ENCODE measurements at places on chromosomes 4 and X.
A peak's percentile ranks its signal among the peaks of the same experiment; 100 is the strongest.

DNA sequence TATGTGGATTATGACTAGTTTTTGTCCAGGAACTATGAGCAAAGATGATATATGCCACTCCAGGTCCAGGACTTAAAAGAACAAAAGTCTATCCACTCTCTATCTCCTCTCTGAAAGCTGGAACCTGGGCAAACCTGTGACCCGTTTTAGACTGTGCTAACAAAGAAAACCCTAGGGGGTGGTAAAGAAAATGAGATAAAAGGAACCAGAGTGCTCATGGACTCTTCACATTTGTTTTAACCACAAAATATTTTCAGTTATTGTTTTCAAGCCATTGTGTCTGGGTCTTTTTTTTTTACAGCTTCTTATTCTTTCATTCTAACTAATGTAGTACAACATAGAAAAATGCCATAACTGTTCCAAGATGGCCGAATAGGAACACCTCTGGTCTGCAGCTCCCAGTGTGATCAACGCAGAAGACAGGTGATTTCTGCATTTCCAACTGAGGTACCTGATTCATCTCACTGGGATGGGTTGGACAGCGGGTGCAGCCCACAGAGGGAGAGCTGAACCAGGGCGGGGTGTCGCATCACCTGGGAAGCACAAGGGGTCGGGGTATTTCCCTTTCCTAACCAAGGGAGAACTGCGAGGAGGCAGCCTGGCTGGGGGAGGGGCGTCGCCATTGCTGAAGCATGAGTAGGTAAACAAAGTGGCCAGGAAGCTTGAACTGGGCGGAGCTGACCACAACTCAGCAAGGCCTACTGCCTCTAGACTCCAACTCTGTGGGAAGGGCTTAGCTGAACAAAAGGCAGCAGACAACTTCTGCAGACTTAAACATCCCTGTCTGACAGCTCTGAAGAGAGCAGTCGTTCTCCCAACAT is 45.1 kb downstream of the CHM start:
- DNase-seq, result peak; percentile 46

GRCh38 chr4:62644372-62644771 is 1444.2 kb downstream of the ADGRL3 start:
- no peak for DNase-seq

DNA sequence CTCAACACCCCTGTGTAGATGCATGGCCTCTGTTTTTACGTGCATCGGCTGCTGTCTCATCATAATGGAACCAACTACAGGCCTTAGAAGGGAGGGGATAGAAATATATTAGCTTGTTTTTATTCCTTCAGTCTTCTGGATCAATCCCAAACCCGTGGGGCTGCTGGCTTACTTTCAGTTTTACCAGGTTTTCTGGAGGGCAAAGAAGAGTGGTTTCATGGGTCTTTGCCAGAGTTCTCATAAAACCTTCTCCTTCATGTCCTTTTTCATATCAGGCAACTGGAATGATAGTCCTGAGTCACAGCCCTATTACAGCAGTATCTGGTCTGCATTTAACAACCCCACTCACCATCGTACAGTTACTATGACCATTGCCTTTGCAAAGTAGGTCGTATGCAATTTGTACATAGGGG is 34.6 kb downstream of the PPP2R2C start:
- DNase-seq, result no peak

GRCh38 chr4:166422475-166422874 is 549.4 kb downstream of the TLL1 start:
- peak; percentile 85 for DNase-seq

DNA sequence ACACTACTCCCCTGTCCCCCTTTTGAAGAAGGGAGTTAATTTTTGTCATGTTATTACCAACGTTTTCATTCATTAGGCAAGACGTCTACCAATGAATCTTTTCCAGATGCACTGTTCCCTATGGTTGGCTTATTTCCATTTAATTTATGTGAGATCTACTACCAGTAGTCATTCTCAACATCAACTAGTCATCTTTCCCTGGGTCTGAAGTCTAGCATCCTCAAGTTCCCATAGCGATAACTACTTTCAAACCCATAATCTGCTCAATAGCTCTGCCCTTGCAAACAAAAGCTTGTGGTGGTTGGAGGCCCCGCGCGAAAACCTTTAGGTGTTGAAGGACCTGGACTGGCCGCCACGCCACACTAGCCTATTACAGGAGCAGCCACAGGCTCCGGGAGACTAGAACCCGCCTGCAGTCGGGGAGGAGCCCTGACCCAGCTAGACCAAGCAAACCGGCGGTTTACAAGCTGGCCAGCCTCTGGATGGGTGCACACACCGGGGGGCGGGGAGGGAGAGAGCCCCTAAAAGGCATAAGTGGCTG is 746 bp downstream of the PPAT start:
- peak; percentile 75 for DNase-seq

DNA sequence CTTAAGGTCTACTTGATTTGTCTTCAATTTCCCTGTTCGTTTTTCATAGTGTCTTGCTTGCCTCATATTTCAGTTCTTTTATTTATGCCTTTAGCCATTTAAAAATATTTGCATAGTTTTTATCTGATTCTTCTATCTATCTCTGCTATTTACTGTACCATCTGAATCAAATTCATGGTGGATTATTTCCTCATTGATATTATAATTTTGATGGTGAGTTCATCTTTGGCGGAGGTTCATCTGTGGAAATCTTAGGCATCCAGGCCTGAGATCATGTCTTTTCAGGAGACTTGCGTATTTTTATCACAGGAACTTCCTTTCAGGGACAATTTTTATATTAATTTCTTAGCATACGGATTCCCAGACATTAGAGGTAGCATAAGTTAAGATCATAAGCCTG is 275.2 kb downstream of the STPG2 start:
- no peak for DNase-seq

GRCh38 chr4:113499696-113500095 is 261.8 kb downstream of the CAMK2D start:
- DNase-seq, result peak; percentile 83

DNA sequence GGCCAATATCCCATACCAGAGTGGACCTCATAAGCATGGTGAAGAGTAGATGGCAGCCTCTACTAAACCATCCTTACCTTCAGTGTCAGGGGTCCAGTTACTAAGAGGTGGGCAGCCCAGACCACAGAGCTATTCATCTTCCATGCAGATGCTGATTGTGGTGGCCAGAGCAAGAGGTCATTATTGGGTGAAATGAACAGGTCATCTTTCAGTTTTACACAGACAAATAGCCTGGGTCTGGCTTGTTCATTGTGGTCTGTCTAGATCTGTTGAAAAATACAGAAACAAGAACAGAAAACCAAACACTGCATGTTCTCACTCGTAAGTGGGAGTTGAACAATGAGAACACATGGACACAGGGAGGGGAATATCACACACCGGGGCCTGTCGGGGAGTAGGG is 71.3 kb downstream of the PAK3 start:
- no peak for DNase-seq

DNA sequence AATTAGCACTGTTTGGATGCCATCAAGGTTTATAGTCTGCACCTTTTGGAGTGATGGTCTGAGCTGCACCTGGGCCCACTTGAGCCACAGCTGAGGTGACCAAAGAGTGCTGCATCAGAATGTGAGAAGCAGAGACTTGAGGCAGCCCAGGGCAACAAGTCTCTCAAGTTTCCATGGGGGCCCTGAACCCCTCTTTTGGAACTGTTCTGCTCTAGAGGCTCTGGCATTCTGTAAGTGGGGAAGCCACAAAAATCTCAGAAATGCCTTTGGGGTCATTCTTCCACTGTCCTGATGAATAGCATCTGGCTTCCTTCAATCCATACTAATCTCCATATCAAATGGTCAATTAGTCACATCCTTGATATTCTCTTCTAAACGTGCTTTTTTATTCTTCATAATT is 298.4 kb upstream of the MAOA start:
- DNase-seq, result no peak

GRCh38 chr4:7638984-7639789 is 204.5 kb upstream of the PSAPL1 start:
- DNase-seq, result no peak

GRCh38 chr4:156933633-156934258 is 37.9 kb downstream of the PDGFC start:
- DNase-seq, result peak; percentile 54

GRCh38 chr4:15182600-15183220 is 180.4 kb downstream of the CPEB2 start:
- no peak for DNase-seq

- peak; percentile 85 for DNase-seq
These were observed 214.8 kb downstream of the SPCS3 start for GRCh38 chr4:176534566-176534965.

DNA sequence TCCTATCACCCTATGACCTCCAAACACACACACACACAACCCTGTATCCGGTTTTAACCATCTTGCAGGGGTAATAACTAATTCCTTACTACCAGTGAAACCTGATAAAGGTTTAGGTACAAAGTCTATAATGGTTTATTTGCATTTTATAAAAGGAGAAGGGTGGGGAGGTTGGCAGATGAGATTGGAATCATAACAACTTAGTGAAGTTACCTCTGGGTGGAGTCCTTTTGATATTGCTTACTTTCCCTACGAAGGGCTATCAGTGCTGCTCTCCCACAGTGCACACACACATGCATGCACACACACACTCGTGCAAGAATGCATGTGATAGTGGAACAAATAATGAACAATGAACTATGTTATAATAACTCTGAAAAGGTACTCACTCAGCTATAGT is 56.1 kb downstream of the CCSER1 start:
- no peak for DNase-seq

- no peak for DNase-seq
These were observed 13.9 kb downstream of the SLC2A9 start for GRCh38 chr4:10007436-10007740.

DNA sequence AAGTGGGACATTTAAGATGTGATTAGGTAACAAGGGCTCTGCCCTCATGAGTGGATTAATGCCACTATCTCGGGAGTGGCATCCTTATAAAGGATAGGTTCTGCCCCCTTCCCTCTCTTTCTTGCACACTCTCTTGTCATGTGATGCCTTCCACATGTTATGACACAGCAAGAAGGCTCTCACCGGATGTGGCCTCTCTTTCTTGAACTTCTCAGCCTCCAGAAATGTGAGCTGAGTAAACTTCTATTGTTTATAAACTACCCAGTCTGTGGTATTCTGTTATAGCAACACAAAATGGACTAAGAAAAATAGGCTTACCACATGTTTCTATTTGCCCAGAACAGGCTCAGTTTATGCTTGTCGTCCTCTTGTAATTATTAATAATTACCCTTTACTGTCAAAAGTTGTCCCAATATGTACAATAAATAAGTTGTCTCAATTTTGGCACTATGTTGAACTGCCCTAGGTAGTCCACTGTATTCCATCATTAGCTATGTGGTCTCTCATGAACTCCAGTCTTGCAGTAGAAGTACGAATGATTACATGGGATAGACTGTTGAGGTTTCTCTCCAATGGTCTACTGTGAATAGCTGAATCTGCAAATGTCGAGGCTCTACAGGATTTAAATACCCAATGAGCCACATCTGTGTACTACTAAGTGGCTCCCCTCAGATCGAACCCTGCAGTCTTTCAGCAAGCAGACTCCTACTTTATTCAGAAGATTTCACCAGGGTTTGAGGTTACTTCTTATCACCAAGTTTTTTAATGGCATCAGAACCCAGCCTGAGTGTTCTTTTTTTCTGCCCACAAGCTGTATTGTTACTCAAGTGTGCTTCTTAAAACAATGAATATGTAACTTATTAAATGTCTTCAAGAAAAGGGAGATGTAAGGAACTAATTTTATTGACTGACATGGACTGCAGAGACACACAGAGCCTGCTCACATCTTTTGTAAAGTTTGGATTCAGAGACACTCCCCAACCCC is 102.0 kb upstream of the LEF1 start:
- DNase-seq, result peak; percentile 69

GRCh38 chr4:66639361-66639760 is 905.9 kb downstream of the CENPC start:
- no peak for DNase-seq

GRCh38 chr4:7803992-7804755 is 135.5 kb downstream of the AFAP1 start:
- peak; percentile 65 for DNase-seq

DNA sequence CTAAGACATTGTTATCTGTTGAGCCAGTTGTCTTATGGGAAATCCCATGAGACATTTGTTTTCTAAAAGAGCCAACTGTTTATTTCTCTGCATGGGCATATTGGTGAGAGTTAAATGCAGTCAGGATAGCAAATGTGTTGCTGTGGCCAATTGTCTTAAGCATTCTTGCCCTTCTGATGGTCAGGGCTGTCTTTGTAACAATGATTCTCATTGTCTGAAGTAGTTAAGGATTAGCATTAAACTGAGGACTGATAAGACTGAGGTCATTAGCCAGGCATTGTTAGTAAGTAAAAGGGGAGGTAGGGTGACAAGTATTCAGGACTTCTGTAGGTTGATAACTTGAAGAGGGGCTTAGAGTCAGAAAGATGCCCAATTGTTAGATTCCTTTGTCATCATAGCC is 11.2 kb upstream of the MORF4L2 start:
- no peak for DNase-seq

- DNase-seq, result peak; percentile 71
These were observed 909 bp upstream of the SLAIN2 start for GRCh38 chr4:48340276-48340964.

DNA sequence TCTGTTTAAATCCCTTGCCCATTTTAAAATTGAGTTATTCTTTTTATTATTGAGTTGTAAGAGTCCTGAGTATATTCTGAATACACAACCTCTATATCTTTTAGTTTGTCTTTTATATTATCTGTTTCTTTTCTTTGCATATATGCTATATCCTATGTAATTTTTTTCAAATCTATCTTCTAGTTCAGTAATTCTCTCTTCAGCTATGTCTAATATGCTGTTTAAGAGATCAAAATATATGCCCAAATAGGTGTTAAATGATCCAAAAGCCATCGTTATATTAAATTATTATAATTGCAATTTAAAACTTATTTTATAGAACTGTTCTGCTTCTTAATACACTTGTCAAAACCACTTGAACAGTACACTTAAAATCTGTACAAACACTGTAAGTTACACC is 107.4 kb upstream of the TSPAN5 start:
- DNase-seq, result no peak

DNA sequence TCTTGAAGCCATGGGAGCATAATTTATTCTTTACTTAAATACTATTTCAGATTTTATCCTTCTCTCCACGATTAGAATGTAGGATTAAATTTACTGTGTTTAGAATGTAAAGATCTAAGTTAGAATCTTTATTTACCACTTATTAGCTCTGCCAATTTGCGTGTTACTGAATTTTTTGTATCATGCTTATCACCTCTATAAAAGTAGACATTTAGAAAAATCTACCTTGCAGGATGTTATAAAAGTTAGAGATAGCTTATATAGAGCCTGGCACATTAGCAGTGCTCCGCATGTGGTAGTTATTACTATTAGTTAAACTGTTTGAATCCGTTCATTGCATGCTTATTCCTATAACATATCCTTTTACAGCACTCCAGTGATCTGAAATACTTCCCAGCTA is 97.9 kb downstream of the BANK1 start:
- DNase-seq, result no peak

- no peak for DNase-seq
These were observed 75.6 kb downstream of the SOWAHB start for GRCh38 chr4:76822303-76822702.
